Stimulated activated CD4-positive, alpha-beta T cell treated with anti-CD3 and anti-CD28 coated beads, Interleukin-4, amount 100 ng/mL, for 4 hours (primary cell): ENCODE measurements at places on chromosomes 16 and 17.

DNA sequence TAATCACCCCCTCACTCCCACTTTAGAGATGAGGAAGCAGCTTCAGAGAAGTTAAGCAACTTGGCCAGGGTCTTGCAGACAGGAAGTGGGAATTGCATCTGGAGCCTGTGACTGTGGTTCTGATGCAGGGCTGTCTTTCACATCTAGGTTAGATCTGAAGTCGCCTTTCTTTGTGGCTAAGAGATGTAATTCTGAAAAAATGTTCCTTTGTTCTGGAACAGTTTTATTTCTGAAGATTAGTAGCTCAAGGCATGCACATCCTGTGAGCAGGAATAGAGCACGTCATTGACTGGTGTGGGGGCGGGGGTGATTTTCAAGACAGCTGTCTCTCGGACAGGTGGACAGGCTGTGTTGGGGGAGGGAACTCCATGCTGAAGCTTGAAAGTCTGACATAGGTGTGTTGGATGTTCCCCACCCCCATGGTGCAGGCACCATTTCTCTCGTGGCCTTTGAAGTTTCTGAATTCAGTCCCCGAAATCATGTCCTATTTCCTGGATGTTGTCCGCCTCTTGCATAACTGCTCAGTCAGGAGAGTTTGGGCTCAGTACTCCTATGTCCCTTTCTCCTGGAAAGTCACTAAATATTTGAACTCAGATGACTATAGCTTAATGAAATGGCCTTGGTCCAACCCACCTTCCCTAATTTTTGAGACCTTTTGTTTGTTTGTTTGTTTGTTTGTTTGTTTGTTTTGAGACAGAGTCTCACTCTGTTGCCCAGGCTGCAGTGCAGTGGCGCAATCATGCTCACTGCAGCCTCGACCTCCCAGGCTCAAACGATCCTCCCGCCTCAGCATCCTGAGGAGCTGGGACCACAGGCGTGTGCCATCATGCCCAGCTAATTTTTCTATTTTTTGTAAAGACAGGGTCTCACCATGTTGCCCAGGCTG is 21.0 kb upstream of the HERPUD1 start:
- no peak for DNase-seq

DNA sequence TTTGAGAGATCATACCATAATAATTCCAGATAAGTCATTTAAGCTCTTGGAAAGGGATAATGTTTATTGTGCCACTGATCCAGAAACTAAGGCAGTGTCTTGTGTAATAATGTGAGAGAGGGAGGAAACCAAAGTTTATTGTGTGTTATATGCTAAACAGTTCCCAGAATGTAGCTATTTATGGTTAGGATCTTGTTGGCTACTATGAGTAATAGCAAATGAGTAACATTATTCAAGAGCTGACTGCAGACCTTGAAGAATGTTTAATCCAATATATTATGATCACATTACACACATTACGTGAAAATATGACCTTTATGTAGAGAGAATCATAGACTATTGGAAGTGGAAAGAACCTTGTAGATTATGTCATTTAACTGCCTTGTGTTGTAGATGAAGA is 139.5 kb downstream of the BCAS3 start:
- no peak for DNase-seq

GRCh38 chr16:67257486-67258160 is 8.8 kb downstream of the SLC9A5 start:
- no peak for DNase-seq

DNA sequence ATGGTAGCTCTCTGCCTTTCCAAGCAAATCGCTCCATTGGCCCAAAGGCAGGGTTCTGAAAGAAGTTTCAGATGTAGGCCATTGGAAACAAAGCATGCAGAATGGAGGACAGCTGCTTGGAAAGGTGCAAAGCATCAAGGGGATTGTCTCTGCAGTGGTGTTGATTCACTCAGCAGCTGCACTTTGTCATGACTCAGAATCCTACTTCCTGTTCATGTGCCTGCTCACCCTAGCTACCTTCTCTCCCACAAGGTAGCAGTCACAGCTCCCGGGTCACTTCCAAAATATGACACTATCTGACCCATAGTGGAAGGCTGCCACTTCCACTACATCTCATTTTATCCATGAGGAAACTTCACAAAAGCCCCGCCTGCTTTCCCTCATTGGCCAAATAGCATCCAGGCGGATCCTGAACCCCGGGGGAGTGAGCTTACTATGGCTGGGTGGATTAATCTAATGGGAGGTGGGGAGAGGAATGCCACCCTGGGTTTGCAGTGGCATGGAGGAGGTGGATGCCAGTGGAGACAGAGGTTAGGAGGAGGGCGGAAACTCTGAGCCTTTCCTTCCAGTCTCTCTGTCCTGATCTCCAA is 74.7 kb upstream of the NKD1 start:
- DNase-seq: peak; percentile 14
